ENCODE measurements at places on chromosomes 4 and X. TPM values are rescaled to one million over a fixed set of nuclear protein-coding genes. Genes with fewer than 3 reads are reported as not detected.
A peak's percentile ranks its signal among the peaks of the same experiment; 100 is the strongest.

DNA sequence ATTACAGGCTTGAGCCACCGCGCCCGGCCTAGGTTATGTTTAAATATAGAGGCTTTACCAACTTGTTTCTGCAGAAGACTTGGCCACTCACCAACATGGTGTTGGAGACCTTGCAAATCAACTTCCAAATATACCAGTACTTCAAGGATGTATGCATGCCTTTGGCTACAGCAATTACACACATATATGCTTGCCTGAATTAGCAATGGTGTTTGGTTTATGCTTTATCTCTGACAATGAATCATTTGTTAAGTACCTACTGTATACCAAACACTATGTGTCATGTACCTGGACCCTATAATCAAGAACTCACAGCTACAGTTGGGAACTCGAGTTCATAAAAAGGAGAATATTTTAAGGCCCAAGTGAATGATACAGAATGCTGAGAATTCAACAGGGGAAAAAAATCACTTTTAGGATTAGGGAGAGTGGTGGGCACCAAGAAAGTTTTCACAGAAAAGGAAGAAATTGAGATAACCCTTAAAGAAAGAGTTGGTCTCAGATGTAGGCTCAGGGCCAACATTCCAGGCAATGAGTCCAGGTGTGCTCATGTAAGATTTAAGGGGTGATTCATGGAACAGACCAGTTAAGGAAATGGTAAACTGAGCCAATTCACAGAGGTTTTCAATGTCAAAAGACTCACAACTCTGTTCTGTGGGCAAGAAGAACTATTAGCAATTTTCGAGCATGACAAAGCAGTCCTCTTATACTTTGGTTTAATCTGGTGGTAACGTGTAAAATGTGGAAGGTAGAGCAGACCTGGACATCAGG, 98.9 kb downstream of the BCOR start:
- H3K4me3 ChIP-seq, result no peak overlapping the region
- no peaks in the 10 kb centered on the region for H3K36me3 ChIP-seq
- H3K27ac ChIP-seq, result no peak overlapping the region
- H3K27me3 ChIP-seq, result no peaks in the 10 kb centered on the region
- DNase-seq, result no peak
- H3K4me1 ChIP-seq, result no peaks in the 10 kb centered on the region

GRCh38 chr4:82415922-82416365, 14.3 kb downstream of the HNRNPDL start:
- no peak for DNase-seq
- no peak overlapping the region for H3K4me3 ChIP-seq
- no peak overlapping the region for H3K27ac ChIP-seq
- H3K36me3 ChIP-seq, result no peaks in the 10 kb centered on the region
- H3K27me3 ChIP-seq, result no peaks in the 10 kb centered on the region

DNA sequence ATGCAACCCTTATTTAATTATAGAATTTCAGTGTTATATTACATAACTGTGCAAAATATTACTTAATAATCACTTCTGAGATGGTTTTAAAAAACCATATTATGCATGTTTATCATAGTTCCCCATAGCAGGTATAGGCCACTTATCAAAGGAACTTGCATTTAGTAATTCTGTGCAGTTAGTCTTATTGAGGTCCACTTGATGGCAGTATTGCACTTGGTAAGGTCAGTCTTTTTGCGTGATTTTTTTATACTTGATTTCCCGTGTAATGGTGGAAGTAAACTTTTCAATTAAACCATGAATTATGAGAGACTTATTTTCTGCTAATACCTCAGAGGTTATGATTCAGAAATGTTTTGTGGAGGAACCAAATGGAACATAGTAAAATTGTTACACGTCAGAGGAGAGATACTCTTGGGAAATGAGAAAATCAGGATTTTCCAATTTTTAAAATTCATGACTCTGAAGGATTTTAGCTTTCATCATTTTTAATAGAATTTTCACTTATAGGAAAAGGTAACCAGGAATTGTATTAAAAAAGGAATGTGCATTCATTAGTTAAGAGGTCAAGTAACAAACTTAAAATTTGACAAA, 230.0 kb downstream of the CCSER1 start:
- no peak for DNase-seq
- H3K36me3 ChIP-seq, result no peaks in the 10 kb centered on the region
- H3K4me1 ChIP-seq, result no peaks in the 10 kb centered on the region
- no peak overlapping the region for H3K27ac ChIP-seq

- no peaks in the 10 kb centered on the region for H3K27me3 ChIP-seq
- H3K36me3 ChIP-seq, result no peaks in the 10 kb centered on the region
- peaks cover 14% of the 10 kb centered on the region for H3K4me1 ChIP-seq
- DNase-seq, result no peak
- H3K4me3 ChIP-seq, result peak overlapping the region; percentile 96
Measured at GRCh38 chr4:99947190-99947578, 766 bp upstream of the DNAJB14 start.

GRCh38 chr4:1985780-1986577, 22.8 kb downstream of the NELFA start:
- DNase-seq, result no peak
- peaks cover 9% of the 10 kb centered on the region for H3K36me3 ChIP-seq
- H3K4me1 ChIP-seq, result no peaks in the 10 kb centered on the region
- H3K4me3 ChIP-seq, result no peak overlapping the region
- H3K27me3 ChIP-seq, result no peaks in the 10 kb centered on the region
- no peak overlapping the region for H3K27ac ChIP-seq

DNA sequence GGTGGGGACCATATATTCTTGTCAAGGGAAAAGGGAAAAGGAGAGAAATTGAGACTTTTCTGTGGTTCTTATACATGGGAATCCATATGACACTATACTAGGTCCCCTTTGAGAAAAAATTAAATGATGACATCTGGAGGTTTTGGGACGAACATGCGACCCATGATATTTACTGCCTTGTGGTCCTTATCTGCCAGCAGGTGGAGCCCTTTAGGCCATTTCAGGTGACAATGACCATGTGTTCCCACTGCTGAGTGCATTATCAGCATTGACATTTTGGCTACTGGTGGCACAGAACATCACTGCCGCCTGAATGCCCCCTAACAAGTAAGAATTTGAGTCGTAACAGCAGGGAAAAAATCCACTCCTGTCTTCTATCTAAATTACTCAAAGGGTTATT, 843.4 kb downstream of the FSTL5 start:
- H3K4me1 ChIP-seq, result no peaks in the 10 kb centered on the region
- no peaks in the 10 kb centered on the region for H3K36me3 ChIP-seq
- no peaks in the 10 kb centered on the region for H3K27me3 ChIP-seq
- no peak for DNase-seq
- no peak overlapping the region for H3K4me3 ChIP-seq

GRCh38 chrX:15233416-15234015, 36.4 kb downstream of the ASB9 start:
- no peak overlapping the region for H3K27ac ChIP-seq
- no peaks in the 10 kb centered on the region for H3K4me1 ChIP-seq
- DNase-seq, result no peak
- H3K36me3 ChIP-seq, result no peaks in the 10 kb centered on the region
- no peaks in the 10 kb centered on the region for H3K27me3 ChIP-seq
- H3K4me3 ChIP-seq, result no peak overlapping the region

- no peaks in the 10 kb centered on the region for H3K27me3 ChIP-seq
- H3K4me3 ChIP-seq, result no peak overlapping the region
Measured at GRCh38 chr4:84852081-84852480, 114.4 kb downstream of the WDFY3 start.

Gene BMP2K
- 55.7 TPM for total RNA-seq

Gene NOX1
- total RNA-seq, result 128 TPM

Gene SNX12
- total RNA-seq, result 76.8 TPM

Gene GPRASP1
- total RNA-seq, result 3.7 TPM

Gene CFP
- total RNA-seq, result 4.1 TPM

Gene ARSJ
- total RNA-seq, result 4.7 TPM

Gene ARHGAP10
- total RNA-seq, result 7.1 TPM

Gene PLAC8
- 715 TPM for total RNA-seq

Gene TLR10
- 0.20 TPM for total RNA-seq

Gene MAPK10
- 2.6 TPM for total RNA-seq

Gene BTK
- total RNA-seq, result 3.0 TPM

Gene USP26
- total RNA-seq, result not detected

All from colonic mucosa (tissue), 4 donors.